ENCODE measurements at places on chromosomes 13 and 19.

DNA sequence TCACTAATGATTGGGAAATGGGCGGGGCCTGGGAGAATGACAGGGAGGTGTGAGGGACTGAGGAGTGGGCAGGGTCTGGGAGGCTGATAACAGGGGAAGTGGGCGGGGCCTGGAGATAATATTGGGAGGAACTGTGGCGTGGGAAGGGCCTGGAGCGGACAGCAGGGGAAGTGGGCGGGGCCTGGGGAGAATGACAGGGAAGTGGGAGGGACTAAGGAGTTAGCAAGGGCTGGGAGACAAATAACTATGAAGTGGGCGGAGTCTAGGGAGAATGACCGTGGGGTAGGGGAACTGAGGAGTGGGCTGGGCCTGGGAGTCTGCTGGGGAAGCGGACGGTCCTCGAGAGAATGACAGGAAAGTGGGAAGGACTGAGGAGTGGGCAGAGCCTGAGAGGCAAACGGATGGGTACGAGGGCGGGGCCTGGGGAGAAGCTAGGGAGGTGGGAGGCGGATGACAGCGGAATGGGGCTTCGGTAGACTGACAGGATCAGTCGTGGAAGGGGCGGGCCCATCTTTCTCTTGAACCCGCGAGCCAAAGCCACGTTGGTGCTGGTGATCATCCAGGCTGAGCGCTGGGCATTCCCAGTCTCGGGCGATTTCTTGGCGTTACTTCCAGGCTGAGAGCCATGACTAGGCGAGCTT is 14.0 kb upstream of the TUBB4A start:
- peak; percentile 95 for DNase-seq

DNA sequence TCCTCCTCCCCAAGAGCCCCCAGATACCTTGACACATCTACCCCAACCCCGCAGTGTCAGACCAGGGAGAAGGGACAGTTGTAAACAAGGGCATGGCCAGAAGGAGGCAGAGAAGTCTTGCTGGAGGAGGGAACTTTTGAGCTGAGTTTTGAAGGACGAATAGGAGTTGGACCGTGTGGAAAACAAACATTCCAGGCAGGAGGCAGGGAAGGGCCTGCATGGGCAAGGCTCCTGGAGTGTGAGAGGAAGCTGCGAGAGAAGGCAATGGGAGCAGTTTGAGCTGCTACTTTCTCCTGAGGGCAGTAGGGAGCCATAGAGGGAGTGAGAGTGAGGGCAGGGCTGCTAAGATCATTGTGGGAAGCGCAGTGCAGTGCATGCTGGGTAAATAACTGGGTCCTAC is 23.3 kb downstream of the IL12RB1 start:
- no peak for DNase-seq

DNA sequence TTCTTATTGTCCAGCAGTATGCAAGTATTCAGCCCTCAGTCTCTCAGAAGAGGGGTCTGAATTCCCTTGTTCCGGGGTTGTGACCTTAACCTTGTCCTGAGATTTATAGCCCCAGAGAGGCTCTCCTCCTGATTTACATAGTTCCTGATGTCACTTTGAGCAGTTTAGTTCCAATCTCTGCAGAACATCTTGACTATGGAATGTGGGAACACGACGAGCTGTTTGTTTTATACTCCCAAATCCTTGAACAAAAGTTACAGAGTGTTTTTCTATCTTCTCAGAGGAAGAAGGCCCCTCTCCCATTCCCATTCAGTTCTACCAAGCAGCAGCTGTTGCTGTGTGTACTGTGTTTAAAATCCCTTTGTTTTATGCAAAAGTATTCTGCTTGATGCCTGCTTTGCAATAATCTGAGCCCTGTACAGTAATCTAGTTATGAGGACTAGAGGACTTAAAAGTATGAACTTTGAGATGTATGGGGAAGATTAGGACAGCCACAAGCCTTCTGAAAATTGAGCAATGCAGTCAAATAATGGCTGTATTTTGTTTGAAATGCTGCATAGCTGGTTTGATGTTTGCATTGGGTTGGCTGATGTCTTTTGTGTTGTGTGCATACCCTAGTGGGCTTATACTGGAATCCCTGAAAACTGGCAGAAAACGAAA is 74.7 kb downstream of the KL start:
- no peak for DNase-seq

DNA sequence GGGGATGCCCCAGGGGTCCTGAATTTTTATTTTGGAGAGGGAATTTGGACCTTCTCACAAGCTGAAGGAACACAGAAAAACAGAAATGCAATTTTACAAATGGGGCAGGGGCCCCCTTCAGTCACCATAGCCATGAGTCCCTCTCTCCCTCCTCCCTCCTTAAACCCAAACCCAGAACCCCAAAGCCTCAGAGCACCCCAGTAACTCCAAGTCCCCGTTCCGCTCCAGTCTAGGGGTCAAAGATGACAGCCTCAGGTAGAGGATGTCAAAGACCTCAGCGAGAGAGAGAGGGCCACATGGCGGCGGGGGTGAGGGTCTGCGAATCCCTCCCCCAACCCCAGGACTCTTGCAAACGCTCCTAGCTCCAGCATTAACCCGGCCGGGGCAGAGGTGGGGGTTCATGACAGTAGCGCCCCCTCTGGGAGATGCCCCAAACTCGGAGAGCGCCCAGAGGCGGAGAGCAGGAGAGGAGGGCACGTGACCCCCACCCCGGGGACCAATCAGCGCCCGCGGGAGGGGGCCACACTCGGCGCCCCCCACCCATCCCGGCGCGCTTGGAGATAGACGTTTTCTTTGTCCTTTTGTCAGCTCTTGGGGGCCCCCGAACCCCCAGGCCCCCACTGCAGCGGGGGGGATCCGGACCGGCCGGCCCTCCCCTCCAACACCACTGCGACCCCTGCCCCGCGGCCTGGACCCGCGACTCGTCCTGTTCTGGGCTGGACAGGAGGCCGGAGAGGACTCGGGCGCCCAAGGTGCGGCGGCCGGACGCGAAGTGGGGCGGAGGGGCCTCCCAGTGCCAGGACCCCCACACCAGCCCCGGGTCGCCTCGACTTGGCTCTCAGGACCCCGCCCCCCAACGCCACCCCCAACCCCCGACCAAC is 20.8 kb upstream of the SEMA6B start:
- DNase-seq, result no peak

GRCh38 chr19:58182577-58182988 is 278 bp upstream of the ZNF274 start:
- DNase-seq, result no peak

GRCh38 chr13:106182404-106182803 is 353.1 kb downstream of the EFNB2 start:
- peak; percentile 36 for DNase-seq

GRCh38 chr19:16327911-16328823 is 3.5 kb downstream of the KLF2 start:
- DNase-seq, result peak; percentile 70

- no peak for DNase-seq
Measured at GRCh38 chr19:10719466-10719961, 1.6 kb downstream of the DNM2 start.

DNA sequence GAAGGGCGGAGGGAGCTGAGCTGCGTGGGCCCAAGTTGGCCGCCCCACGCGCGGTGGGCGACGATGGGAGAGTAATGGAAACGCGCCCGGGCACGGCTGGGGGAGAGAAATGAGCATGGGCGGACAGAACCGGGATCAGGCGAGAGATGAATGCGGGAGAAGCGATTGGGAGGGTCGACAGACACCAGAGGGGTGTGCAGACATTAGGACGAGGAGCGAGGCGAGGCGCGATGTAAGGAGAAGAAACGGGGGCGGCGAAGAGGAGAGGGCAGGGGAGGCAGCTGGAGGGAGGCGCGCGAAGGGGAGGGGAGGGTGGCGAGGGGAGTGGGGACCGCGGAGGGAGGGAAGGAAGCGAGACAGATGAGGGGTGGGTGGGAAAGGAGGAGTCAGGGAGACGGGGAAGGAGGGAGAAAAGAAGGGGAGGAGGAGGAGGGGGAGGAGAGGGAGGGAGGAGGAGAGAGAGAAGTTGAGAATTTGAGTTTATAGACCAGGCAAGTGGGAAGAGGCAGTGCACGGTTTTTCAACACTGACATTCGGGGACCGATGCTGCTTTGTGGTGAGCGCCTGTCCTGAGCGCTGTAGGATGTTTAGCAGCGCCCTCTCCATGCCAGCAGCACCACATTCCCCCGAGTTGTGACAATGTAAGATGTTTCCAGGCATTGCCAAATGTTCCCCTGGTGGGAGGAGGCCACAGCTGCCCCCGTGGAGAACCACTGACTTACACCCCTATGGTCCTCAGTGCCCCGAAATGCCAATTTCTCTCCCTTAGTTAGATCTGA is at the start of gene SHISA7:
SHISA7 (minus strand) TSS at position 256 of the 779 bp plus-strand sequence. CDS start 437 bp downstream, outside the sequence.
- no peak for DNase-seq

DNA sequence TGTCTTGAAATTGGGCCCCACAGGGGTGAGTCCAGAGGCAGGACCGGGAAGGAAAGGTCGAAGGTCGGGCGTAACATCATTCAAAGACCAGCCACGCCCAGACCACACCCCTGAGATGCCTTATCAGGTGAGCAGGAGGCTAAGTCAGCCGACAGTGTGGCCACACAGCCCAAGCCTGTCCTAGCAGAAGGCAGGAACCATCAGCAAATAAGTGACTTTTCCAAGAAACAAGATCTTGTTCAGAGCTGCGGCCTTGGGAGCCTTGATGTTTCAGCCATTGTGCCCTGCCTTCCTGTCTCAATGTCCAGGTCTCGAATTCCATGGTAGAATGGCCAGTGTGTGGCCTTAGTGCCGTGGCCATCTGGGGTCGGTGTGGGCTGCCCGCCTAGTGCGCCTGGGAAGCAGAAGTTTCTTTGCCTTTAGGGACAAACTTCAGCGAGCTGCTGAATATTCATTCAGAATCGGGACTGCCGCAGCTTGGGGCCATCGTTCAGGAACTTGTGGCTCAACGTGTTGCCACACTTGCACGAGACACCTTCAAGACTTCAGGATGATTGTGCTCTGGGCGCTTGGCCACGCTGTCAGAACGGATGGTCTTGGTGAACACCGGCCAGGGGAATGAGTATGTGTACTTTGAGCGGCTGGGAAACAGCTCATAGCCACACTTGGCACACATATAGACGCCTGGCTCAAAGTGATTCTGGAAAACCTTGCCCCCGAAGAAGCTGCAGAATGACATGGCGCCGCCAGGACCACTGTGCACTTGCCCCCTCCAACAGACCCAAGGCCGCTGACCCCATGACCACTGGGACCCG is 6.1 kb upstream of the IFNL4 start:
- no peak for DNase-seq

- DNase-seq, result no peak
Measured at GRCh38 chr13:110392510-110393240, 85.6 kb downstream of the COL4A2 start.

- DNase-seq, result no peak
Measured at GRCh38 chr13:110841846-110842245, 73.0 kb downstream of the ANKRD10 start.
